ENCODE measurements at places on chromosomes 4 and X.

DNA sequence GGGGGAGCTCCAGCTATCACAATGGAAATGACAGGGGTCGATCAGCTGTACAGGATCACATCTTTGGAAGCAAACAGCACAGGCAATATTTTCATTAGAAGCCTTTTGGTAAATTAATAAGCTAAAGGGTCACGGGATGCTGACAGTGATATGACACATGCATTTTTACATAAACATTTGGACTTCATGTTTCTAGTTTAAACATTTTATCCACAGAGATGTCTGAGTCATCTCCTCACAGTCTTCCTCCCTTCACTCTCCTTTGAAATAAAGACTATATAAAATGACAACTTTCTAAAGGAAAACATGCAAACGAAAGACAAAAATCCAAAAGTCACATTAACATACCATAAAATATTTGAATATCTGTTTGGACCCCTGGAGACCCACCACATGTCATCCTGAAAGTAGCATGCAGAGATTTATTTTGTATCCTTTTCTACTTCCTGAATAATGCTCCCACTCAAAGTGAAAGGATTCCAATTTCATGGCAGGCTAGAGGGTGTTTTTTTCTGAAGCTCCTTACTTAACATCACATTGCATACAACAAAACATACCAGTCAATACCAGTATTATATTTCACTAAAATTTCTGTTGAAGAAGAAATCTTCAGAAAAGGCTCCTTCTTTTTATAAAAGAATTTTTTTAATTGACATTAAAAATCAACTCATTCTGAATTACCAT, 200.1 kb upstream of the PPARGC1A start:
- no peak for DNase-seq

DNA sequence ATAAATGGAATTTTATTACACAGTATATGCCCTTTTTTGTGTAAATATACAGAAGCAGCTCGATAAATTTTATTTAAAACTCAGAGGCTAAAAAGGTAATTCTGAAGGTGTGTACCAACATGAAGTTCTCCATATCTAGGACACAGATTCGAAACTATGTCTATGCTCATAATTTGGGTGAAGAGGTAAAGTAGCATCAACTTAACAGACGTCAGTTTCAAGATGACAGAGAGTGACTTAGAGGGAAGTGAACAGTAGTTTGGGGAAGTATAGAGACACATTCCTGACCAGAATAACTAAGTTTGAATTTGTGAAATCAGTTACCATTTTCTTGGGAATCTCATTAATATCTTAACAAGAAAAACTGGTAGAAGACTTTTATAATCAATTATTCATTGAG, 2493.3 kb downstream of the ARAP2 start:
- no peak for DNase-seq

GRCh38 chrX:70049406-70049805, 332 bp downstream of the AWAT2 start:
- DNase-seq = no peak

- DNase-seq = no peak
Observed at GRCh38 chr4:142858446-142858845, 12.3 kb upstream of the INPP4B start.

DNA sequence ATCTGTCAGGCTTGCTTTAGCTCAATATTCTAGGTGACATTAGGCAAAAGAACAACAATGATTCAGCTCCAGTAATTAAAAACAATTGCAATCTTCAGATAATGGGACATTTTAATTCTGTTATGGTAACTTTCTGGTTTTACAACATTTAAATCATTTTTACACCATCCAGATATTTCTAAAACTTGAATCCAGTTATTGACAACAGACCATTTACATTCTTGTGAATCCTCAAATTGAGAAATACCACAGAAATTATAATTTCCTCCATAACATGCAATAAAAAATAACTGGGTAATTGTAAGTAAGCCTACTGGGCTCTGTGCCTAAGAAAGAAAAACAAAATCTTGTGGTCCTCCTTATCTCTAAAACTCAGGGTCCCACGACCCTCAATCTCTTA, 195.0 kb upstream of the S100G start:
- DNase-seq = no peak

- DNase-seq = no peak
Observed at GRCh38 chrX:56811599-56811998, 82.6 kb downstream of the NBDY start.

DNA sequence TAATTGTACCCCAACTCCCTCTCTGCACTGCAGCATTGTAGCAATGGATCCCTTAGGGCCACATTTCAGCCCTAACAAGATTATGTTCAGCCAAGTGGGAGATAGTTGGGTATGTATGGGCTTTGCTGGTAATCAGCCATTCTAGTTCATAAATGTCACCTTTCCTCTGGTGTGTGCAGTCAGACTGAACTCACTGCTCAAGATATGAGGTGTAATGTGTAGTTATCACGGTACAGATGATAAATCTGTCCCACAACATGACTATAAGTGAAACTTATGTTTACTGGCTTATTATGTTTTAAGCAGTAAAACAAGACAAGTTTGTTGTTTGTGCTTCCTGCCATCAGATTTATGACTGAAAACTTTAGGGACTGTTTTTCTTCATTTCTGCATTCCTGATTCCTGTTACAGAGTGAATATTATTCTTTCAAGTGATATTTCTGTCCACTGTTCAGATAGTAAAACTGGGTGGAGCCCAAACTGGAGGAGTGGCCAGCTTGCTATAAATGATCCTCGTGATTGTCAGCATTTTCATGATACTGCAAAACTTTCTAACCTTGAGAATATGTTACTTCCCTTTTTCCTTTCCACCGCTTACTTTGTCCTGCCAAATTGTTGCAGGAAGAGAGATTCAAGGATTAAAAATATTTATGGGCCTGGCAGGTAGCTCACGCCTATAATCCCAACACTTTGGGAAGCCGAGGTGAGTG, 44.9 kb downstream of the ANAPC4 start:
- DNase-seq = no peak

DNA sequence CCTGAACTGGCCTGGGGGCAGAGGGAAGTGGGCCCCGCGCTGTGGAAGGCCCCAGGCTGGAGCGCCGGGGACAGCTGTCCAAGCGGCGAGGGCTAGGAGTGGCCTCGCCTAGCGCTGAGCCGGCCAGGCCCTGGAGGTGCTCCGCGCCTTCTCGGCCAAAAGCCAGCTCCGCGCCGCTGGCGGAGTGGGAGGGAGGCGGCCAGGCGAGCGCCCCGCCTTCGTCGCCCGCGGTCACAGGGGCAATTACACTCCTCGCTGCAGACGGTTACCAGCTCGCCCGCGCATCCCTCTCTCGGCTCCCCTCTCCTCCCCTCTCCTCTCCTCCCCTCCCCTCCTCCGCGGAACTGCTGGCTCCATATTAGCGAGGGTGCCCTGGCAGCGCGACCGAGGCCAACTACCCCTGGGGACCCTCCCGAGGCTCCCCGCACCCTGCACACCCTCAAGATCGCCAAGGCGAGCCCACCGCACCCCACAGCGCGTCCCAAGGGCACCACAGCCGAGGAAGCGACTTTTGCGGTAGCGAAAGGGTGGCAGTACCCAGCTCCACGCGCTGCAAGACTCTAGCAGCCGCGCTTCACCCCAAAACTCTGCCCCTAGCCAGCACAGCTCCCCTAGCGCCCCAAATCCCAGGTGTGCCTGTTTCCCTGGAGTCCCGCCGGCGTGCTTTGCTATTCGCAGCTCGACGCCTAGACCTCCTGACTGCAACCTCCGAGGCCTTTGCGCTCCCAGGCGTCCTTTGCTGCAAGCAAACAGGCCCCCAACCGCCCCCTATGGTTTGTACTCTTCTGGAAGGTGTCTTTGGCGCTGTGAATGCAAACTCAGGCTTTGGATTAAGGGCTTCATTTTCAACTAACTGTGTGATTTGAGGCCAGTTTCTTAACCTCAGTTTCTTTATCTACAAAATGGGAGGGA, 91.4 kb downstream of the BCOR start:
- DNase-seq = no peak

DNA sequence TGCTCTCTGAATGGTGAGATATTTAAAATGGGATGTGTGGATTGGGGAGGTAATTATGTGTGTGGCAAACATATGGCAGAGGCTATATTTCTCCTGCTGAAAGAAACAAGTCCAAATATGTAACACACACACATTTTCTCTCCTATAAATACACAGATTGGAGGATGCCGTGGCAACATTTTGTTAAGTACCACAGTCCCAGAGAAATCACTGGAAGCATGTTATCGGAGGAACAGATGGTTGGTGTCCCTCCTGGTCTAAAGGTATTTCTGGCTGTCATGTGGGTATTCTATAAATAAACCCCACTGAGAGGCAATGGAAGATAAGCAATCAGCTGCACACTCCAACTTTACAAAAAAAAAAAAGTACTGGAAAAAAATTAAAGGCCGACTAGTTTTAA, 528.3 kb upstream of the BOD1L1 start:
- DNase-seq = no peak

GRCh38 chr4:140976768-140977167, 156.5 kb downstream of the RNF150 start:
- DNase-seq = no peak

GRCh38 chrX:14886252-14886651, 13.0 kb downstream of the MOSPD2 start:
- no peak for DNase-seq

- DNase-seq = no peak
Observed at GRCh38 chr4:100983426-100983825, 363.9 kb downstream of the PPP3CA start.

- DNase-seq = no peak
Observed at GRCh38 chr4:15781427-15782095, 3.4 kb downstream of the CD38 start.

GRCh38 chr4:6965329-6965728, 55.7 kb downstream of the TBC1D14 start:
- DNase-seq = no peak

DNA sequence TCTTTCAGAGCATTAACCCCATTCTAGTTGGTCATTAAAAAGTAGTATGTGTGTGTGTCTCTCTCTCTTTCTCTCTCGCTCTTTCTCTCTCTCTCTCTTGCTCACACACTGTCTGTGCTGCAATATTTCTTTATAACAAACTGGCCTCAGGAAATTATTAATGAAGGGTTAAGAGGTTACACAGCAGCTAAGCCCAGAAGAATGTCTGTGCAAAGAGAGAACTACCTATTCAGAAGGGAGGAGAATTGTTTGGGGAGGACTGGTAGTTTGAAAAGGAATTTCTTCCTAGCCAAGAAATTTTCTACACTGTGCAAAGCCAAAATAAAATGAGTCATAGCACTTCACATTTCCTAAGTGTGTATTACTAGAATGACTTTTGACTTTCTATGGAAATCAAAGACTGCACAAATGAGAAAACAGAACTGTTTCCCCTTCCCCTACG, 22.2 kb downstream of the PDGFC start:
- DNase-seq = no peak

GRCh38 chr4:173307778-173308177, 26.4 kb downstream of the HMGB2 start:
- no peak for DNase-seq

DNA sequence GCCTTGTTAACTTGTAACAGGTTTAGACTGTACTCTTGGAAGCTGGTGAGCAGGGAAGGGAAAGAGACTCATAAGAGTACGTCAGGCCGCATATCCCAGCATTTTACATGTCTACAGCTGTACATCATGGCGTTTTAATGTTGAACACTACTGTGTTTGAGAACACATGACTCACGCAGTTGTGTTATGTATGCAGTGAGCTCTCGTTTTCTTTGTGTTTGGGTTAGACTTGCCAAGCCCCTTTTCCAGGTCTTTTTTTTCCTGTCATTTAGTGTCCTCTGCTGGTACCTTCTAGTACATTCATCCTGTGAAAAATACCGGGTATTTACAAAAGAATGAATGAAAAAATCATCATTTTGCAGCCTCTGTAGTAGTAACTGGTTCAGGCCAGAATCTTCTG, 35.3 kb downstream of the SMS start:
- no peak for DNase-seq

- no peak for DNase-seq
Observed at GRCh38 chrX:20479896-20480295, 213.2 kb upstream of the RPS6KA3 start.

DNA sequence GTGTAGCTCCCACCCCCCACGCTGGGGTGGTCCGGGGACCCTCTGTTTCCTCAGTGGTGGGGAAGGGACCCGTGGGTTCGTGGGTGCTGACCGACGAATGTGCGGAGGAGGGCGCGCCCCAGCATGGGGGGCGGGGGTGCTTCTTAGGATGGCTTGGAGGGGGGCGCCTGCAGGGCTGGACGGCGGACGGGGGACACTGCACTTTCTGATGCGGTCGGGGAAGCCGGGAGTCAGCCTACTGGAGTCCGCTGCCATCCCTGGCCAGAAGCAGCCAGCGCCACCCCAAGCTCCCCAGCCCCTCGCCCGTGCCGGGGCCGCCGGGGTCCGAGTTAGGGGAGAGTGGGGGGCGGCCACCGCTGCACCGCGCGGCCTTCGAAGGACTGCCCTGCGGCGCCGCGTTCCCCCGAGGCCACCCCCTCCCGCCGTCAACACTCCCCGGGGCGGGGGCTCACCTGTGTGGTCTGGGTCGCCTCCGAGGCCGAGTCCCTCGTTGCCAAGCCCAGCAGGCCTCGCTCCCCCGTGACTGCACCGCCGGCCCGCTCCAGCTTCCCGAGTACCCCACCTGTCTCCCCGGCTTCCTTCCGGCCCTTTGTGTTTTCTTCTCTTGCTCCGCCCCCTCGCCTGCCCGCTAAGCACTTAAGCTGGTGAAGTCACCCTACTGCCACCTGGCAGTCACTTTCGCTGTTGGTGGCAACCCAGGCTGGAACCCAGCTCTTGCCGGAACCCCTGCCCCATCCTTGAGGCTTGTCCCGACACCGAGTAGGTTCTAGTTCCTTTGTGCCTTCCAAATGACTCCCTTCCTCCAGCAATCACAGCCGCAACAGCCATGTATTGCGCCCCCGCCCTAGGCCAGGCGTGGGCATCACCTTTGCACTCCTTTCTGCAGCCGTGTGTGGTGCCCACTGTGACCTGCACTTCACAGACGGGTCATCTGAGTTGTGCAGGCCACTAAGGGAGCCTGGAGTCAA, at the start of gene OCIAD2:
Gene OCIAD2, minus strand, starts transcription at position 569 of the 968 bp plus-strand sequence. CDS start 2,225 bp downstream, outside the sequence.
- no peak for DNase-seq

- DNase-seq = no peak
Observed at GRCh38 chr4:7513671-7514070, 78.9 kb upstream of the PSAPL1 start.
